ENCODE measurements at places on chromosomes 6 and 20. TPM values are rescaled to one million over a fixed set of nuclear protein-coding genes. Genes with fewer than 3 reads are reported as not detected.

The MACROD2 gene
- polyA plus RNA-seq: 16.2 TPM

The PDE10A gene
- 15.6 TPM for polyA plus RNA-seq

The MAS1 gene
- 0.03 TPM for polyA plus RNA-seq

The CPNE5 gene
- 88.4 TPM for polyA plus RNA-seq

The VWA7 gene
- 4.0 TPM for polyA plus RNA-seq
